ENCODE measurements at places on chromosomes 2 and 18.

DNA sequence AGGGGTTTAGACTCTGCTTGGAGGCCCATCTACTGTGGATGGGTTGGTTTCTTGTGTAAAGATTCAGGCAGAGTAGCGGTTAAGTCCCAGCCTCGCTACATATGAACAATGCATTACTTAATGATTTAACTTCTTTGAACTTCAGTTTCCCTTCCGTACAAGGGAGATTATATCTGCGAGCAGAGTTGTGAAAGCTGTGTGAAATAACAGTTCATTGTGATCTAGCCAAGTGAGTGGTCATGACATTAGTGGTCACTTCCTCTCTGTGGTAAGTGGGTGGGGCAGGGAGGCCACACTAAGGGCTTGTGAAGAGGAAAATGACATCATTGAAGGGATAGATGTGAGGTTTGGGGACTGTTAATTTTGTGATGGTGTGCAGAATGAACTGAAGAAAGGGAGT lies 14.1 kb upstream of the MEX3C start:
- no peak for DNase-seq
- no peak overlapping the region for H3K4me3 ChIP-seq
- no peaks in the 10 kb centered on the region for H3K27me3 ChIP-seq
- H3K4me1 ChIP-seq: no peaks in the 10 kb centered on the region
- no peak overlapping the region for H3K27ac ChIP-seq

- no peaks in the 10 kb centered on the region for H3K4me1 ChIP-seq
- no peaks in the 10 kb centered on the region for H3K27me3 ChIP-seq
- H3K27ac ChIP-seq: no peak overlapping the region
- H3K36me3 ChIP-seq: no peaks in the 10 kb centered on the region
- no peak overlapping the region for H3K4me3 ChIP-seq
- DNase-seq: no peak
Measured at GRCh38 chr18:48217258-48218250, 191.6 kb downstream of the ZBTB7C start.

DNA sequence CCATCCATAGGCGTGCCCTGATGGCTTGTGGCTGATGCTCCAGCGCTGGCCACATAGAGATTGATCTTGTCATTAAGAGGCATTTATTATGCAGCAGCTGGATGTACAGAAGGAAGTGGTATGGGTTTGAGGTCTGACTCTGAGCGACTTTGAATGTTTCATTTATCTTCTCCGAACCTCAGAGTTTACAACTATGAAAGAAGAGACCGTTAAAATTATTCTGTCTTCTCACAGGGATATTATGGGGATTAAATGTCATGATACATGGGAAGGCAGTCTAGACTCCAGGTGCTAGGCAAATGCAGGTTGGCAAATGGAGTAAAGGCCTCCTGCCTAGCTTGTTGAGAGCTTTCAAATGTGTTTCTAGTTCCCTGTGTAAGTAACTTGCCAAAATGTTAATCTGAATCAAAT lies 30.3 kb downstream of the MOGAT1 start:
- H3K4me3 ChIP-seq: no peak overlapping the region
- no peaks in the 10 kb centered on the region for H3K27me3 ChIP-seq
- no peak for DNase-seq
- no peak overlapping the region for H3K27ac ChIP-seq

DNA sequence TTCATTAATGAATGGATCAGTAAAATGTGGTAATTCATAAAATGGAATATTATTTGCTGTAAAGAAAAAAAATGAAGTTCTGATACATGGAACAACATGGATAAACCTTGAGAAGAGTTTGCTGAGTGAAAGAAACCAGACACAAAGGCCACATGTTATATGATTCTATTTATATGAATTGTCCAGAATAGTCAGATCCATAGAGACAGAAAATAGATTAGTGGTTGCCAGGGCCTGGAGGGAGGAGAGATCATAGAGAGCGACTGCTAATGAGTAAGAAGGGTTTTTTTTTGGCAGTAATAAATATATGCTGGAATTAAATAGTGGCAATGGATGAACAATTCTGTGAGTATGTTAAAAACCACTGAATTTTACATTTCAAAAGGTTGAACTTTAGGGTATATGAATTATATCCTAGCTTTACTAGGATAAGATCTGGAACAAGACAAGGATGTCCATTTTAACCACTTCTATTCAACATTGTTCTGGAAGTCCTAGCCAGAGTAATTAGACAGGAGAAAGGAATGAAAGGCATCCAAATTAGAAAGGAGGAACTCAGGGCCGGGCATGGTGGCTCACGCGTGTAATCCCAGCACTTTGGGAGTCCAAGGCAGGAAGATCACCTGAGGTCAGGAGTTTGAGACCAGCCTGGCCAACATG lies 48.8 kb downstream of the MAPRE2 start:
- no peak overlapping the region for H3K4me3 ChIP-seq
- no peaks in the 10 kb centered on the region for H3K27me3 ChIP-seq
- no peaks in the 10 kb centered on the region for H3K4me1 ChIP-seq
- H3K36me3 ChIP-seq: no peaks in the 10 kb centered on the region
- H3K27ac ChIP-seq: no peak overlapping the region

DNA sequence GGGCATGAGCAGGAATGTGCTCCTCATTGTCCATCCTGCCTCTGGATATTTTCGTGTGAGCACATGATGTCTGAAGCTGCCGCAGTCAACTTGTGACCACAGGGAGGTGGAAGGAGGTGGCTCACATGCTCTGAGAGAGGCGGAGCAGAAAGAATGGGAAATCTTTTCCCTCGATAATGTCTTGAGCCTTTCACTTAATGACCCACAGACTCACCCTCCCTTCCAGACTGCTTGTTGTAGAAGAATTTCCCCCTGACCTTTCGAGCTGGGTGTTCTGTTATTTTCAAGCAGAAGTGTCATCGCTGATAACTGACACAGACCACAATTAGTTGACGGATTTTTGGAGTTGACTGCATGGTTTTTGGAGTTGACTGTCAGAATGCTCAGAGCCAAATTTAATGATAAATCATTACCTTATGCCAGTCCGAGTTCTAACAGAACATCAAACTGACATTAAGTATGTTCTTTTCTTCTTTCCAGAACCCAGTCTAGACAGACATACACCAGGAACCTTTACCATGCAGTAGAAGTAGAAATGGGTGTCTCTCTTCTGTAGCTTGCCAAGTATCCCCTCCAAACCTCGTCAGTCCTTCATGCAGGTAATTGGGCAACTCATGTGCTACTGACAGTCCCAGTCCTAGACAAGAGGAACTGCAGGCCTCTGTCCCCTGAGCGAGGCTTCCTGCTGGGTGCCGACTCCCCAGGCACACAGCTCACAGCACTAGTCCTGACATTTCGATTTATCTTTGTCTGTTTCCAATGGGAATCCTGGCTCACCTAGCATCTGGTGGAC lies 29.4 kb upstream of the RTTN start:
- no peaks in the 10 kb centered on the region for H3K36me3 ChIP-seq
- no peaks in the 10 kb centered on the region for H3K4me1 ChIP-seq
- H3K27ac ChIP-seq: no peak overlapping the region
- H3K27me3 ChIP-seq: no peaks in the 10 kb centered on the region

DNA sequence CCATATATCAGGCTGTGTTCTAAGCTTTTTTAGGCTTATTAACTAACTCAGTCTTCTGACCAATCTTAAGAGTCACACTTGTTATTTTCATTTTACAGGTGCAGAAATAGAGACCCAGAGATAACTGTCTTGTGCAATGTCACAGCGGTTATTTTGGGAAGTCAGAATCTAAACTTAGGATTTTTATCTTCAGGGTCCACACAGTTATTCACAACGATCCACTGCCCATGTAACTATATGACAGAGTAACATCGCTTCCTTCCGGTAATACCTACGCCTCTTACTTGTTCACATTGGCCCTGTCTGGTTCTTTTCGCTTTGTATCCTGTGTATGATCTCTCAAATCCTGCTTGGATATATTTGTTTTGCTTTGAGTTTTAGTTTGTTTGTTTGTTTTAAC lies 631.7 kb downstream of the LRP1B start:
- no peak overlapping the region for H3K4me3 ChIP-seq
- no peaks in the 10 kb centered on the region for H3K36me3 ChIP-seq
- no peak for DNase-seq
- H3K4me1 ChIP-seq: no peaks in the 10 kb centered on the region
- H3K27me3 ChIP-seq: no peaks in the 10 kb centered on the region
- no peak overlapping the region for H3K27ac ChIP-seq

DNA sequence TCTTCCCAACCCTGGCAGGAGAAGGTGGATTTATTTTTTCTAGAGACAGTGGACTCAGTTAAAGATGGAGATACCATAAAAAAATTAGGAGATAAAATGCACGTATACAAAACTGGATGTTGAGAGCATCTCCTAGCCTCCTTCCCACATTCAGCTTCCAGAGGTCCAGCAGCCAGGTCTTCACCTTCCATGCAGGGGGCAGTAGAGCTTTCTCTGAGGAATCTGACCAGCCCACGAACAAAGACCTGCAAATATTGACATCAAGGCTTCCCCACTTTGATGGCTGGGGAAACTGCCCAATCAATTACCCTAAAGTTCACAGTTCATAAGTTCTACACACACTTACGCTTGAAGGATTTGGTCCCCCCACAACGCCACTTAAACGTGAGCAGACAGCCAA lies 24.5 kb downstream of the AQP4 start:
- no peak overlapping the region for H3K4me3 ChIP-seq
- H3K27me3 ChIP-seq: no peaks in the 10 kb centered on the region
- DNase-seq: peak; percentile 44
- H3K27ac ChIP-seq: no peak overlapping the region
- no peaks in the 10 kb centered on the region for H3K4me1 ChIP-seq
- H3K36me3 ChIP-seq: no peaks in the 10 kb centered on the region

- no peak overlapping the region for H3K27ac ChIP-seq
- DNase-seq: no peak
- no peaks in the 10 kb centered on the region for H3K36me3 ChIP-seq
- no peaks in the 10 kb centered on the region for H3K27me3 ChIP-seq
Measured at GRCh38 chr18:63180971-63181376, 138.6 kb downstream of the BCL2 start.

- H3K4me1 ChIP-seq: no peaks in the 10 kb centered on the region
- H3K36me3 ChIP-seq: no peaks in the 10 kb centered on the region
- no peak overlapping the region for H3K4me3 ChIP-seq
Measured at GRCh38 chr2:181574321-181574720, 82.6 kb downstream of the CERKL start.

- no peaks in the 10 kb centered on the region for H3K36me3 ChIP-seq
- no peaks in the 10 kb centered on the region for H3K4me1 ChIP-seq
- no peak overlapping the region for H3K27ac ChIP-seq
- no peaks in the 10 kb centered on the region for H3K27me3 ChIP-seq
- DNase-seq: no peak
Measured at GRCh38 chr18:80238651-80239260, 8.6 kb downstream of the PARD6G start.

All from mesendoderm (in vitro differentiated cells).